ENCODE measurements at places on chromosomes 4 and X.

- peak; percentile 49 for DNase-seq
Observed at GRCh38 chrX:1212532-1212931, at the start of gene CRLF2. Gene CRLF2, minus strand, starts transcription at chrX:1212649. Its CDS starts 15 bp downstream, at chrX:1212634.

- DNase-seq, result no peak
Observed at GRCh38 chr4:120055162-120055561, 11.5 kb downstream of the MAD2L1 start.

DNA sequence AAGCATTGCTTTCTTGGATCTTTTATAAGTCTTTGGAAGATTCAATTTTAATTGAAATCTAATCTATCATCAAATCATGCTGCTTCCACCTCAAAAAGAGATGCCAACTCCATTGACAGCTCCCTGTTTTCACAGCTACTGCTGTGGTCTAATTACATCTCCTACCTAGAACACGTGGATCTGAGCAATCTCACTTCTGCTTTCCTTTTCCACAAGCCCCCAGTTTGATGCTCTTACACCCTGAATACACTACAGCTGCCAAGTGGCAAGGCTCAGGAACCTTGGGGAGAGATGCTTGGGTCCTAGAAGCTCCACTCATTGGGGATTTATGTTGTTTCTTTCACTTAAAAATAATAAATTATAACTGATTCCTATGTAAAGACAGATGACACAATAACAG is 172.0 kb downstream of the CFAP299 start:
- DNase-seq, result no peak

- no peak for DNase-seq
Observed at GRCh38 chr4:153224474-153224873, 20.2 kb downstream of the TRIM2 start.

DNA sequence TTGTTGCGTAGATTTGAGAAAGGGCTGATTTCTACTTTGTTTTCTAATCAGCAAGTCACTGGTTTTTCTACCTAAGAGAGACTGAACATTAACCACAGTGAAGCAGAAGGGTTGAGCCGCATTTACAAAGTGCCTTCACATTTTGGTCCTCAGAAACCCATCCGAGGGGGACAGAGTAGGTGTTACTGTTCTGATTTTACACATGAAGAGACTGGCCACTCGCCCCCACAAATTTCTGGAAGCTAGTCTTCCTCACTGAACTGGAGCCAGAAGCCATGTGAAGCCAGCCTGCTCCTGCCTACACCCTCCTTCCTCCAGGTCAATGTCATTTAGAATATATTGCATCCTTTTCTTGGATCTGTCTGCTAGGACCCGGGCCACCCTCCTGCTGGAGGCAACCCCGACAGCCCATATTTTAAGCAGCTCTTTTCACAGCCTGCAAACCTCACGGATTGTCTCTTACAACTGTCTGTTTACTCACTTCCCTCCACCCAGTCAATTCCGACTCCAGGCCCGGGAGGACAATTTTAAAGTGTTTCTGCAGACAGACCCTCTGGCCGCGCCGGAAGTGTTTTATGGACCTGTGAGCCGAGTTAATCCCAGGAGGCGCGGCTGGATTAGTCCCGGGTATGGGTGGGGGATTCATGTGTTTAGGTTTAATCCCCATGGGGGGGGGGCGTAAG is 73.2 kb upstream of the BCOR start:
- peak; percentile 38 for DNase-seq

DNA sequence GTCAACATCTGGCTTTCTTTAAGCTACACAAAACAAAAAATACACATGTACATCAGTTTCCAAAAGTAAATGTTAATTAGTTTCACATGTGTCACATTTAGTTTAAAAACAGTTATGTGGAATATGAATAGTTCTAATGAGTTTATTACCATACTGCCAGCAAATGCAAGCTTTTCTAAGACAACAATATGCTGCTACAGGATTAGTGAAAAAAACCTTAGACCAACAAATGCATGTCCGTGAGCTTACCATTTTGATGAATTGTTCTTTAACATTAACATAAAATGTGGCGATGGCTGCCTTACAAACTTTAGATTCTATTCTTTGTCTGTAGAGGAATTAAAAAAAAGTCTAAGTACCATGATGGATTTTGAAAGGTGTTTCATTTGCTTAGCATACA is 31.8 kb downstream of the CENPU start:
- no peak for DNase-seq

All from PC-3 (cell line).